ENCODE measurements at places on chromosomes 2 and 18.
A peak's percentile ranks its signal among the peaks of the same experiment; 100 is the strongest.

- DNase-seq, result no peak
These were observed 25.8 kb downstream of the CIB4 start for GRCh38 chr2:26615336-26615859.

DNA sequence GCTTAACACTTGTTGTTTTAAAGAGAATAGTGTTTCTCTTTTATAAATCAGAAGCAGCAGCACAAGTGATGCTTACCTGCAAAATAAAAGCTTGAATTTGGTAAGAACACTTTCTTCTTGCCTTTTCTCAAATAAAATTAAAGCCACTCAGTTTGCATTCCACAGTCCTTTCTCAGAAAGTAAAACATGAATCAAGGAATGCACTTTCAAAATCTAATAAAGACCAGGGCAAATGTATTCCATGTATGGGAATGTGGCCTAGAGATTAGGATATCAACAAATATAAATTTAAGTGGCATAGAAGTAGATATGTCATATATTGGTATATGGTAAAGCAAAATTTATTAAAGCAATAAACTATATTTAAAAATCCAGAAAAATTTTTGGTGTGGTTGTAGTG, 352.8 kb downstream of the THSD7B start:
- no peak for DNase-seq

GRCh38 chr2:222703886-222704285, 32.4 kb downstream of the MOGAT1 start:
- DNase-seq, result no peak

DNA sequence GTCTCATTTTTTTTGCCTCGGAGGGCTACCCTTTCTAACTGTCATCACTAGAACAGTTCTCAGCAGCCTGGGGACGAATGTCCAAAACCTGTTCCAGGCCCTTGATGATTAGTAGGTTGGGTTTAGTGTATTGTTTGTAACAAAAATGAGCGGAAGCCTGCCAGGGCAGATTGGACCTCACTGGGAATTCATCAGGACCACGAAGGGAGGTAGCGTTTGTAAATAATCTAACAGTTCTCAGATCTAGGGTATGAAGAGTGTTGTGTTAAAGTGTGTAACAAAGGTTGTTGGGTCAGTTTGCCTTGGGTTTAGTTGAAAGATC, 799 bp downstream of the CEP68 start:
- no peak for DNase-seq

DNA sequence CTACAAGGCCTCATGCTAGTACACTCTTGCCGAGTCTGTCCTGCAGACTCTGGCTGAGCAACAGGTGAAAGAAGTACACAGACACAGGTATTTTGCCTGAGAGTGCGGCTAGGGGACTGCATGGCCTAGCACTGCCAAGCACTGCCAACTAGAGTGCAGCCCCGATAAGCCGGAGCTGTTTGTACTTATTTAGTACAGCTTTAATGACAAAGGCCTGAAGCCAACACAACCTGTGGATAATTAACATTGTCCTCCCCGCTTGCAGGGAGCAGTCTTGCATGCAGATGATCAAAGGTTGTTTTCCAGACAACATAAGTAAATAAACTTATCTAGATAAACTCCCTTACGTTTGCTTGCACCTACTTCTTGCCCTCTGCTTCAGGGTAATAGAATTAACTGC, 63.7 kb upstream of the MMADHC start:
- no peak for DNase-seq

DNA sequence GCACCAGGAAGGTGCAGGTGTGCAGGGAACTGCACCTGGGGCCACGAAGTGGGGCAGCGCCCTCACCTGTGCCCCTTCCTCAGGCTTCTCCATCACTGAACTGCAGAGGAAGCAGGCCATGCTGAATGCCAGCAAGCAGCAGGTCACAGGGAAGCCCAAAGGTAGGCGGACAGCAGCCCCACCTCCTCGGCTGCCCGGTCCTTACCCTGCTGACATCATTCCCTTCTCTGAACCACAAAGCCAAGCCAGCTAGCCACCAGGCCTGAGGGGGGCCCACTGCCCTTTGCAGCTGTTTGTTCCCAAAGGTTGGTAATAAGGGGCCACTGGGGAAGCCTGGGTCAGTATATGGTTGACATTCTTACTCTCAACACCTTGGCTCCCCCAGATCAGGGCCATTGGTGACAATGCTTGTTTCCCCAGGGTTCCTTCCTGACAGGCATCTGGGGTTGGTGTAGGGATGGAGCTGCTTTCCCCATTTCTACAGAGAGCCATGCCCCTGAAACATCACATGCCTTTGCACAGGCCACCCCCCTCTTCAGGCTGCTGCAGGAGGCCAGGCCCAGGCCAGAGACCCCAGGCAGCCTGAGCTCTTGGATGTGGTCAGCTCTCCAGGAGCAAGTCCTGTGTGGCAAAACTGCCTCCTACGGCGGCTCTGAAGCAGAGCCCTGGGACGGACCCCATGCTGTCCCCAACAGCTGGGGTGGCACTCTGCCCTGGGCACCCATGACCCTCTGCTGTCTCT, 47.8 kb downstream of the FAM168B start:
- no peak for DNase-seq

- DNase-seq, result no peak
These were observed 290.3 kb upstream of the CCDC68 start for GRCh38 chr18:55249550-55249949.

GRCh38 chr18:51279367-51279984, 82.0 kb upstream of the MEX3C start:
- DNase-seq, result no peak

DNA sequence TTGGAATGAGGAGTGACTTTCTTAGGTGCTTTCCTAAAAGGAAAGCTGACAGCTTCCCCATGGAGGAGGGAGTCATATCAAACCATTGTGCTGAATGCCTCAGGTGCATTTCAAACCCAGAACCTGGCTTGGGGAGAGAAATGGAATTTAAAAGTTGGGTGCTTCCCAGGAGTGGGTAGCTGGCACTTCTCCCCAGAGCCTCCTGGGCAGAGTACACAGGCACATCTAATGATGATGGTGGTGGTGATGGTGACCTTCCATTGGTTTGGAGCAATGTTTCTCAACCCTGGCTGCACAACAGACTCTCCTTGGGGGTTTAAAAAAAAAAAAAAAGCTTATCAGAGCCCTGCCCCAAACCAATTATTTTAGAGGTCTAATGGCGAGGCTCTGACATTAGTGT, 8.3 kb downstream of the FOSL2 start:
- no peak for DNase-seq

DNA sequence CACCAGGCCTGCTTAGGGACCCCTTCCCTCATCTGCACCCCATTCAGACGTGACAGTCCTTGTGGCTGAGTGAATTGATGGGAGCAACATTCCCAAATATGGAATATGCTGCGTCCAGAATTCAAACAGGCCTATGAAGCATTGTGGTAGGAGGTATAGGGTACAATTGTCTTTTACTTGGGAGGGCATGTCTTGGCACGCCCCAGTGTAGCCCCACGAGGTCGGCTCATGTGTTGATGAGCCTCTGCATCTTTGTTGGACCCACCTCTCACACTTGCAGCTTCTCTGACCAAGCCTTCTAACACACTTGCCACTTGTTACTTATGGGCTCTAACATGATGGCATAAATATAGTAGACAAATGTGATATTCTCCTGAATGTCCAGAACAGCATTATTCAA, 1.6 kb downstream of the TIMM21 start:
- no peak for DNase-seq

GRCh38 chr2:241788572-241788971, 11.9 kb downstream of the GAL3ST2 start:
- DNase-seq, result no peak

- DNase-seq, result no peak
These were observed 103.2 kb upstream of the HS6ST1 start for GRCh38 chr2:128421861-128422311.

GRCh38 chr2:238117199-238118154, 17.3 kb downstream of the ESPNL start:
- no peak for DNase-seq

- DNase-seq, result no peak
These were observed 63.5 kb upstream of the FN1 start for GRCh38 chr2:215499331-215499730.

GRCh38 chr18:28398471-28398870, 221.5 kb upstream of the CDH2 start:
- DNase-seq, result no peak

- DNase-seq, result peak; percentile 3
These were observed 1262.9 kb downstream of the SUCLG1 start for GRCh38 chr2:83196225-83196624.

DNA sequence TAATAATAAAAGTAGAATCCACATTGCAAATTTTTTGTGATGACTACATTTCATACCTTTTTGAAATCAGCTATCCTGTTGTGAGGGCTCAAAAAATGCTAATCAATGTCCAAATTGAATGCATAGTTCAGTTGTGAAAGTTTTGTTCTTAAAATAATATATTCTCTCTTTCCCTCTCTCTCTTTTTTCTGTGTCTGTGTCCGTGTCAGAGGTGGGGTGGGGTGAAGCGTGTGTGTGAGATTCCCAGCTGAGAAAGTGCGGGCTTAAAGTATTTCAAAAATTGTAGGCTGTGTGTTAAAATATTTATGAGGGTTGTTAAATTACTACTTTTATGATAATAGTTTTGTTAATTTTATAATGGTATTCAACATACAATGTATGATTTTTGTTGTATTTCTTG, 388.0 kb upstream of the LRRTM4 start:
- DNase-seq, result no peak

DNA sequence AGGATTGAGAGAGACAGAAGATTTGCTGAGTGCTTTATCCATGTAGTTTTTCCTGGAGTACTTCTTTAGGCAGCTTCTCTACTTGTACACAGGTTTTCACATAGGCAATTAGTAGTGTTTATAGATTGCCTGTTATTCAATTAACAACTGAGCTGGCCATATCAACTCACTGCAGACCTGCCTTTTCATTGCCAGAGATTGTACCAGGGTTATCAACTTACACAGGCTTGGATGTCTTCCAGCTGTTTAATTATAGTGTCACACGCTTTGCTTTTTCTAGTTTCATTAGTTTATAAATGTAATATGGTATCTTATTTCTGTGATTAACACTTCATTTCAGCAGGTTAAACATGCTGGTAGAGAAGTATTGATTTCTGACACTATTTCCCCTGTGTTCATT, 125.9 kb downstream of the GPD2 start:
- DNase-seq, result no peak

DNA sequence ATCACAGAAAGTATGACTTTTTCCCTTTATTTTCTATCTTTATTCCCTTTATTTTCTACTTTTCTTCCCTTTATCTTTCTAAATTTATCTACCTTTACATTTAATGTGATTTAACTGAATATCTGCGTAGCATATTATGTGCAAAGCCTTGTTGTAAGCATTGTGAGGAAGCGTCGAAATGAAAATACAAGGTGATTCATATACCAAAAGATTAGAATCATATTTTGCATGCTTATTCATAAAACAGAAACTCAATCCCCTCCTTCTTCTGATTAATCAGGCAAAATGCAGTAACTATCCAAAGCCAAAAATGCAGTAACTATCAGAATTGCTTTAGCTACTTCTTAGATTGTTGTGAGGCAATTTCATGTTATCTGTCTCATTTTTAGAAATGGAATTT, 393.0 kb downstream of the CDH19 start:
- DNase-seq, result no peak

DNA sequence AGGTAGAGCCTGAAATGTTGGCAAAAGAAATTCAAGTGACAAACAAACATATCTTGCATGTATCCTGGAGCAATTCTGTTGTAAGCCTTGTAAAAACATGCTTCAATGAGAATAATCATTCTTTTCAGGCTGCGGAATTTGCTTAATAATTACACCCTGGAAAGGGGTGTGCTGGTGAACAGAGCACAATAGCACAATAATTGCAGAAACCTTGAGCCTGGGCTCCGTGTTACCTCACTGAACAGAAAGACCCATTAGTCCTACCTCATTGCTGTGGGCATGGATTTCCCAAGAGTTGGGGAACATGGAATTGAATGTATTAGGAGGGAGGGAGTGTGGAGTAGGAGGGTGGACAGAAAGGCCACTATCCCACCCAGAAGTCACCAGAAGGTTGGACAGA, 168.0 kb upstream of the ALKAL2 start:
- DNase-seq, result no peak

GRCh38 chr2:27067385-27067784, 4.1 kb downstream of the OST4 start:
- no peak for DNase-seq

- no peak for DNase-seq
These were observed 17.3 kb downstream of the PAX3 start for GRCh38 chr2:222281506-222281905.

DNA sequence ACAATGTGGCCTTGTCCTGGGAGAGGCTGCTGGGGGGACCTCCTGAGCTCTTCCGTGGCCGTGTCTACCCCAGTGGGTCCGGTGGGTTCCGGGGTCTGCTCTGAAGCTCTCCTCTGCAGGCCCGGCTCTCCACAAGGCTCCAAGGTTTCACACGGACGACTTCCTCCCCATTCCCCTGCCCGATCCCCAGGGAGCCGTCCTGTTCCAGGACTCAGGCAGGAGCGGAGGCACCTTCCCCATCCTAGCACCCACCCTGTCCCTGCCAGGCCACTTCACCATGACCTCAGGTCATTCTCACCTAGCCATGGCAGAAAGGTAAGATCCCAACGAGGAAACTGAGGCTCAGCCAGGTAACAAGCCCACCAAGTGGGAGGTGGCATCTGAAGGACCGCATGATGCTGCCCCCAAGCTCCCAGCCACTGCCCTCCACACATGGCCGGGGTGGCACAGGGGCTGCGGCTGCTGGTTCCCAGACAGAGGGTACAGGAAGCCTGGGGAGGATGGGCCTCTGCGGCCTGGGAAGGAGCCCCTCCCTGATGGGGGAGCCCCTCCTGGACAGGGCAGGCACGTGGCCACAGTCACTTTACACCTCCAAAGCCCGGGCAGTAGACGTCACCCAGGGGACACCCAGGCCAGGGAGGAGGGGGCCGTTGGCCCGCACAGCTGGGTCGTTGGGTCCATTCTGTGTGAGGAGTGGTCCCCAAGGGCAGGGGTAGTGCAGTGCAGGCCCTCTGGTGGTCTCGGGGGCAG, 274.0 kb downstream of the NDUFA10 start:
- DNase-seq, result no peak

GRCh38 chr2:71360434-71360975, 28.9 kb downstream of the ZNF638 start:
- DNase-seq, result no peak

DNA sequence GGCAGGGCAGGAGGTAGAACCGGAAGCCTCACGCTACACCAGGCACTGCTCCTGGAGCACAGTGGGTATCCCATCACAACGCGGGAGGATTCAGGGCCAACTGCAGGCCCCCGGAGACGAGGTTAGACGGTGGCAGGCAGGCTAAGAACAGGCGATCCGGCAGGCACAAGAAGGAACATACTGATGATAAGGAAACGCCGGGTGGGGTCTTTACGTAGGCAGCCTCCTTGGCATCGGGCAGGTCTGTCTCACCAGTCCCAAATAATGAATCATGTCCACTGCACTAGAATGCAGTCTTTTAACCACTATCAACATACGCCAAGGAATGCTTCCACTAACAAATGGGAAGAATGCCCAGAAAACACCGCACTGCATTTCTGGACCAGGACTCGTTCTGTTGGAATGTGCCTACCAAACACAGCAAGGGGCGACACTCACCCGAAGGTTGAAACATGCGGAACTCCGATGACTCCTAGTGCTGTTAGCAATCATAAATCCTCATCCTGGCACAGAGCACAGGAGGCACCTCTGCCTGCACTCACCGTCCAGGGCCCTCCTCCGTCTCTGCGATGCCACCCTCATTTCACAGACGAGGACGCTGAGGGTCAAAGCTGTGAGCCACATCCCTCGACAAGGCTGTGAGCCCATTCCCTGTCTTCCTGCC, 35.2 kb downstream of the ZNF516 start:
- DNase-seq, result no peak

Data from GF-D8 (cell line).